ENCODE measurements at places on chromosomes 13 and 19. TPM values are rescaled to one million over a fixed set of nuclear protein-coding genes. Genes with fewer than 3 reads are reported as not detected.

CC2D1A gene
- 19.9 TPM for total RNA-seq

ADAMTS10 gene
- 13.1 TPM for total RNA-seq

GRCh38 chr13:111345682-111346081, 25.2 kb downstream of the TEX29 start:
- H3K4me1 ChIP-seq: peaks cover 6% of the 10 kb centered on the region
- no peaks in the 10 kb centered on the region for H3K36me3 ChIP-seq
- no peak overlapping the region for H3K27ac ChIP-seq

DNA sequence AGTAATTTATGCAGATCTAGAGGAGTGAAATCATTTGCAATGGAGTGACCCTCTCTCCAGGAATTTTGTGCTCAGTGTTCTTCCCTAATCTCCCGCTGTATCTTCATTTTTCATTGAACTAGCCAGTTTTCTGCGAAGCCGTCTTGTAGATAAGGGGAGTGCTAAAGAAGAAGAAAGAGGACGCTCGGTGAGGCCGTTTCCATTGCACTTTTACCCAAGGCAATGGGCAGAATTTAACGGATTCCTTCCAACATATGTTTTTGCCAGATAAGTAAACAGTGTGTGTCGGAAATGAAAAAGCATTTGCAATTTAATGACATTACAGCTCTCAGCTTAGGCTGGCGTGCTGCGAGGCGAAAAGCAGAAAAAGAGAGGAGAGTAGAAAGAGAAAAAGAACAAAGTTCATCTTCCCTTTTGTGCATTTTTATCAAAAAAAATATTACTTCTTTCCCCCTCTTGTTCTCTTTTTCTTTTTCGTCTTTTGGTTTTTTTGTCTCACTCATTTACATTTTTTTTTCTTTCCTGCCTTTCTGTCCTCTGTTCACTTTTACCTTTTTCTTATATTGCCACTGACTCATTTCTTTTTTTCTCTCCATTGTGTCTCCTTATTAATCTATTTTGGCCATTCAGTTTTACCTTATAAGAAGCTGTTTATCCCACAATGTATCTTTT, 49.9 kb downstream of the SOX21 start:
- no peaks in the 10 kb centered on the region for H3K27me3 ChIP-seq
- no peak overlapping the region for H3K4me3 ChIP-seq
- H3K36me3 ChIP-seq: no peaks in the 10 kb centered on the region
- DNase-seq: peak; percentile 16
- no peaks in the 10 kb centered on the region for H3K4me1 ChIP-seq
- H3K27ac ChIP-seq: no peak overlapping the region

GRCh38 chr19:17406046-17406886, 836 bp upstream of the BST2 start:
- H3K4me1 ChIP-seq: peaks cover 4% of the 10 kb centered on the region
- peak overlapping the region; percentile 86 for H3K27ac ChIP-seq
- no peaks in the 10 kb centered on the region for H3K27me3 ChIP-seq
- peak overlapping the region; percentile 0 for H3K4me3 ChIP-seq
- DNase-seq: no peak
